ENCODE measurements at places on chromosomes 7 and 10. TPM values are rescaled to one million over a fixed set of nuclear protein-coding genes. Genes with fewer than 3 reads are reported as not detected.

The GIMAP2 gene
- 0.48 TPM for total RNA-seq

The NEBL gene
- 6.9 TPM for total RNA-seq

The CALCR gene
- total RNA-seq, result not detected

The AGBL3 gene
- 1.0 TPM for total RNA-seq

The TFEC gene
- total RNA-seq, result 0.04 TPM

The RNF133 gene
- 0.68 TPM for total RNA-seq

The TRDMT1 gene
- 7.4 TPM for total RNA-seq

The VWDE gene
- 1.4 TPM for total RNA-seq

The WAC gene
- 83.3 TPM for total RNA-seq

The ADRA2A gene
- total RNA-seq, result not detected

The INMT gene
- not detected for total RNA-seq

The ITPRID1 gene
- not detected for total RNA-seq

The RARRES2 gene
- 0.38 TPM for total RNA-seq

The CRHR2 gene
- total RNA-seq, result not detected

The GNGT1 gene
- not detected for total RNA-seq

The CHCHD3 gene
- total RNA-seq, result 78.7 TPM

The ACHE gene
- 1.3 TPM for total RNA-seq

The PTPN12 gene
- 58.8 TPM for total RNA-seq

The TRPV5 gene
- total RNA-seq, result not detected

The CPEB3 gene
- 1.3 TPM for total RNA-seq

The NME8 gene
- not detected for total RNA-seq

The ASB10 gene
- total RNA-seq, result not detected

The CHAT gene
- not detected for total RNA-seq

The ZNF488 gene
- total RNA-seq, result 0.29 TPM

The AGAP6 gene
- 4.7 TPM for total RNA-seq

The ERVW-1 gene
- not detected for total RNA-seq

The GIMAP7 gene
- total RNA-seq, result not detected

The CCDC71L gene
- 32.1 TPM for total RNA-seq

The LIPJ gene
- total RNA-seq, result 0.08 TPM

The CDC14C gene
- not detected for total RNA-seq

The PON3 gene
- total RNA-seq, result not detected

The EGR2 gene
- total RNA-seq, result 0.67 TPM

The TBC1D12 gene
- 14.2 TPM for total RNA-seq

The COL28A1 gene
- total RNA-seq, result 0.14 TPM

The OR9A2 gene
- not detected for total RNA-seq

The CACNA2D1 gene
- 5.9 TPM for total RNA-seq

The CDHR3 gene
- 0.55 TPM for total RNA-seq

The CPA2 gene
- not detected for total RNA-seq

The AGMO gene
- 0.04 TPM for total RNA-seq

The IGFBP3 gene
- total RNA-seq, result 152 TPM

The ELMO1 gene
- total RNA-seq, result 2.3 TPM

The GBX1 gene
- total RNA-seq, result not detected

The PIK3AP1 gene
- total RNA-seq, result 8.9 TPM

The ANKRD61 gene
- not detected for total RNA-seq

The CALML3 gene
- not detected for total RNA-seq

The WNT2 gene
- total RNA-seq, result 0.07 TPM

The SFTPA1 gene
- not detected for total RNA-seq

The GNAT3 gene
- not detected for total RNA-seq

The CHST3 gene
- total RNA-seq, result 48.6 TPM

The FOXI2 gene
- 0.21 TPM for total RNA-seq

The RFC2 gene
- 15.7 TPM for total RNA-seq
